Activated CD4-positive, alpha-beta T cell treated with anti-CD3 and anti-CD28 coated beads, Interleukin-2, amount 10 ng/mL, durations not matched to agents 7 days and 5 days (primary cell): ENCODE measurements at places on chromosomes 6 and 20. TPM values are rescaled to one million over a fixed set of nuclear protein-coding genes. Genes with fewer than 3 reads are reported as not detected.

GRCh38 chr6:109445382-109445781, 4.9 kb downstream of the SMPD2 start:
- peaks cover 45% of the 10 kb centered on the region for H3K4me1 ChIP-seq
- H3K4me3 ChIP-seq: no peak overlapping the region
- H3K27me3 ChIP-seq: no peaks in the 10 kb centered on the region
- H3K27ac ChIP-seq: no peak overlapping the region

DNA sequence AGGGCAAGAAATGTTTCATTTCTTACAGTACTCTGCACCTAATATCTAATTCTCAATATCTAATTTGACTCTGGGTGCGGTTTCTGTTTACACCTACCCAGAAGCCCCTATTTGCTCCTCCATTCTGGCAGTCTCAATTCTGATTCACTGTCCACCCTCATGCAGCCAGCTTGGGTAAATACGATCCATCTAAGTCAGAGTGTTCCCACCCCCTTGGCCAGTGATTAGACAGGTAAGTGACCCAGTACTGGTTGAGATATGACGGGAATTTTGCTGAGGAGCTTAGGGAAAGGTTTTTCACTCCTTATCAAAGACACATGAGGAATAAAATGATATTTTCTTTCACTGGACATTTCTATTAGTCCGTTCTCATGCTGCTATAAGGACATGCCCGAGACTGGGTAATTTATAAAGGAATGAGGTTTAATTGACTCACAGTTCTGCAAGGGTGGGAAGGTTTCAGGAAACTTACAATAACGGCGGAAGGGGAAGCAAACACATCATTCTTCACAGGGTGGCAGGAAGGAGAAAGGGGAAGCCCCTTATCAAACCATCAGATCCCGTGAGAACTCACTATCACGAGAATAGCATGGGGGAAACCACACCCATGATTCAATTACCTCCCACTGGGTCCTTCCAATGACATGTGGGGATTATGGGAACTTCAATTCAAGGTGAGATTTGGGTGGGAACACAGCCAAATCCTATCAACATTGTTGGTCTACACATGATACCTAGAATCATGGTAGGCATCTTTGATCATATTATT, 29.4 kb downstream of the GLO1 start:
- H3K4me1 ChIP-seq: peaks cover 30% of the 10 kb centered on the region
- H3K27ac ChIP-seq: no peak overlapping the region
- peaks cover 42% of the 10 kb centered on the region for H3K36me3 ChIP-seq
- peak; percentile 8 for DNase-seq
- H3K4me3 ChIP-seq: no peak overlapping the region
- no peaks in the 10 kb centered on the region for H3K27me3 ChIP-seq

- peaks cover 12% of the 10 kb centered on the region for H3K27me3 ChIP-seq
- H3K36me3 ChIP-seq: no peaks in the 10 kb centered on the region
- H3K4me3 ChIP-seq: no peak overlapping the region
- peaks cover 18% of the 10 kb centered on the region for H3K4me1 ChIP-seq
- no peak overlapping the region for H3K27ac ChIP-seq
These were observed 35.9 kb downstream of the SULF2 start for GRCh38 chr20:47749339-47749738.

DNA sequence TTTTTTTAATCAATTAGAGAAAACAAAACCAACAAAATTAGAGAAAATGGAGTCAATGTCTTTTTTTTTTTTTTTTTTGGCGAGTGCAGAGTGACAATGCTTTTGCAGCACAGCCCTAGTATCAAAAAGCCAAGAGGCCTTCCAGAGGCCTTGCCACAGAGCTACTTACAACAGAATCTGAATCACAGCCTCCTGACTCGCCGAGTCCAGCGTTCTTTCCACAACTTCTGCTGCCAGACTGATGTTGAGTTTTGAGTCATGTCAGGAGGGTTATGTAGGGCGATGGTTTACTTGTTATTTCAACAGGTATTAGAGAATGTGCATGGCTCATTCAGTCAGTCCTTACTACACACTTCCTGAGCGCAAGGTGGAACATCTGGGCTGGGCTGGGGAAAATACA, 88.6 kb downstream of the FNDC1 start:
- H3K4me1 ChIP-seq: no peaks in the 10 kb centered on the region
- DNase-seq: no peak
- H3K36me3 ChIP-seq: no peaks in the 10 kb centered on the region
- H3K27me3 ChIP-seq: peaks cover 2% of the 10 kb centered on the region

DNA sequence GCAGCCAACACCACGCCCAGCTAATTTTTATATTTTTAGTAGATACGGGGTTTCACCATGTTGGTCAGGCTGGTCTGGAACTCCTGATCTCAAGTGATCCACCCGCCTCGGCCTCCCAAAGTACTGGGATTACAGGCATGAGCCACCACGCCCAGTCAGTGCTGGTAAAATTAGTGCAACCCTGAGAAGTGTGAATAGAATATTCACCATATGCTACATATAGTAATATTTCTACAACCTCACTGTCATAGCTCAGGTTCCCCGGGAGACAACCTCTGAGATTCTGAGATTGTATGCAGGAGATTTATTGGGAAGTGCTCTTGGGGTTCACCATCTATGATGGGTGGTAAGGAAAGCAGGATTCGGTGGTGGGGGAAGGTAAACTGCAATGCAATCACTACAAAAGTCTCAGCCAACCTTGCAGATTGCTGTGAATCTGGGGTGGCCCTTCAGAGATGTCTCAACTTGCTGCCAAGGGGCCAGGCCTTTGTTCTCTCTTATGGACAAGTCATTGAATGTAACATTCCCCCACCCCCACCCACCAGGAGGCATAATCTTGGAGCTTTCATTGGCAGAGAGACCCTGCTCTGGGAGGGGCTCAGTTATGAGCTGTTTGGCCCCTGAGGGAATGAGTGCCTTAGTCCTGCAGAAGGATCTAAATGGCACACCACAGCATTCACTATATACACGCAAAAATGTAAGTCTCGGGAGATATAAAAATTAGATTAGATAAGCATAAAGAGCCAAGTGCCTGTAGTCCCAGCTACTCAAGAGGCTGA, 34.0 kb upstream of the SEC63 start:
- H3K4me3 ChIP-seq: no peak overlapping the region
- H3K27ac ChIP-seq: no peak overlapping the region
- H3K36me3 ChIP-seq: no peaks in the 10 kb centered on the region
- no peaks in the 10 kb centered on the region for H3K27me3 ChIP-seq
- H3K4me1 ChIP-seq: peaks cover 8% of the 10 kb centered on the region

DNA sequence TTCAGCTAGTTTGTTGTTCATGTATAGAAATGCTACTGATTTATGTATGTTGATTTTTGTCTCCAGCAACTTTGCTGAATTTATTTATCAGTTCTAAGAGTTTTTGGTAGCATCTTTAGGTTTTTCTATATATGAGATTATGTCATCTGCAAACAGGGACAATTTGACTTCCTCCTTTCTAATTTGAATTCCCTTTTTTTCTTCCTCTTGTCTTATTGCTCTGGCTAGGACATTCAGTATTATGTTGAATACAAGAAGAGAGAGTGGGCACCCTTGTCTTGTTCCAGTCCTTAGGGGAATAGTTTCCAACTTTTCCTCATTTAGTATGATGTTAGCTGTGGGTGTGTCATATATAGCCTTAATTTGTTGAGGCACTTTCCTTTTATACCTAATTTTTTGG, 58.2 kb downstream of the CDH26 start:
- no peak overlapping the region for H3K27ac ChIP-seq
- no peak overlapping the region for H3K4me3 ChIP-seq
- no peaks in the 10 kb centered on the region for H3K36me3 ChIP-seq
- DNase-seq: no peak
- peaks cover 20% of the 10 kb centered on the region for H3K27me3 ChIP-seq
- peaks cover 15% of the 10 kb centered on the region for H3K4me1 ChIP-seq

DNA sequence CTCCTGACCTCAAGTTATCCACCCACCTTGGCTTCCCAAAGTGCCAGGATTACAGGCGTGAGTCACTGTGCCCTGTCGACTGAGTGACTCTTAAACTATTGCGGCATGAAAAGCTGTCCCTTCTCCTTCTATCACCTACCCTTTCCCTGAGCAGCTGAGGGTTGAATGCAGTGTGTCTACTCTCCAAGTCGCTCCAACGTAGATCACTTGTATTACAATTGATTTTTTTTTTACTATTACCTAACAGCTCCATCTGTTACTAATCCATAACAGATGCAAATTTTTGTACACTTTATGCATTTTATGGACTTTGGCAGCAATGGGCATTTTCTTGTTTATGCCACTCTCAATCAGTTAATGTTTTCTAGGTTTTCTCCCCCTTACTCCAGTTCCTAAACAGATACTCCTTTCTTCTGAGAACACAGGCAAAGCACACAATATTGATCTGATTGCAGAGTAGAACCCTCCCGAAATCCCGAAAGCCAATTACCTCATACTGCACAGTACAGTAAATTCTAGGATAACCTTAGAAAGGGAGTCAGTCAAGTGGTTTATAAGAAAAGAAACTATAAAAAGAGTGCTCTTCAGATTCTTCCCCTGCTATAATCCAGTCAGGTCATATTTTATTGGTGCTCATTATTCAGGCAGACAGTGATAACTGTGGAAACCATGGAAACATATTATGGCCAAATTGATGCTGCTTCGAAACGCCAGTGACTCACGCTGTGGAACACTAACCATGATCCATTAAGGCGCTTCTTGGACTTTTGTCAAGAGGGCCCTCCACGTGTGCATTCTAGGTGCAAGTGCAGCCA, 273.0 kb downstream of the ADGB start:
- H3K4me1 ChIP-seq: peaks cover 6% of the 10 kb centered on the region
- DNase-seq: no peak
- no peak overlapping the region for H3K4me3 ChIP-seq
- no peaks in the 10 kb centered on the region for H3K36me3 ChIP-seq

GRCh38 chr20:40843251-40843650, 154.2 kb upstream of the MAFB start:
- H3K4me3 ChIP-seq: no peak overlapping the region
- H3K36me3 ChIP-seq: no peaks in the 10 kb centered on the region
- no peaks in the 10 kb centered on the region for H3K4me1 ChIP-seq
- H3K27me3 ChIP-seq: peaks cover 12% of the 10 kb centered on the region
- no peak overlapping the region for H3K27ac ChIP-seq

DNA sequence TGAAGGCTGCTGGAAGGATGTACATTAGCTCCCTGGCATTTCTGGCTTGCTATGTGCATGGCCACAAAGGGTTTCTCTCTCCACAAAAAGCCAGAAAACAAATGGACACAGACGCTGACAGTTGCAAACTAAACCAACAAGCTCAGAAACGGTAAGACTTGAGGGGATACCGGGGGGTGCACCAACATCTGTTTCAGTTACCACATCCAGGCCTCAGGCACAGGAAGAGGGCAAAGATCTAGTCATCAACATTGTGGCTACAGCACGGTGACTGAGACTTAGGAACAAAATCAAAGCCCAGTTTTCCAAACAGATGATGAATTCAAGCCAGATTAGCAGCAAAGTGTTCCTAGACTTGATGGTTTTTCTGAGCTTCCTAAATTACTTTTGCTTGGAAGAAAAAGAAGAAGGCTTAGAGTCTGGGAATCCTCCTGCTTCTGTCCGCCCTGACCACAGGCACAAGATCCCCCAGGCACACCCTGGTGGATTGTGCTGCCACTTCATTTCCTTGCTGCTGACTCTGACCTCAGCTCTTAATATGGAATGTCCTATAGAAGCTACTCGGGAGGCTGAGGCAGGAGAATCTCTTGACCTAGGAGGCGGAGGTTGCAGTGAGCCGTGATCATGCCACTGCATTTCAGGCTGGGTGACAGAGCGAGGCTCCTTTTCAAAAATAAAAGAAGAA, 54.2 kb upstream of the ADGRF1 start:
- no peak for DNase-seq
- H3K4me3 ChIP-seq: no peak overlapping the region
- H3K4me1 ChIP-seq: no peaks in the 10 kb centered on the region
- H3K36me3 ChIP-seq: no peaks in the 10 kb centered on the region
- H3K27ac ChIP-seq: no peak overlapping the region

DNA sequence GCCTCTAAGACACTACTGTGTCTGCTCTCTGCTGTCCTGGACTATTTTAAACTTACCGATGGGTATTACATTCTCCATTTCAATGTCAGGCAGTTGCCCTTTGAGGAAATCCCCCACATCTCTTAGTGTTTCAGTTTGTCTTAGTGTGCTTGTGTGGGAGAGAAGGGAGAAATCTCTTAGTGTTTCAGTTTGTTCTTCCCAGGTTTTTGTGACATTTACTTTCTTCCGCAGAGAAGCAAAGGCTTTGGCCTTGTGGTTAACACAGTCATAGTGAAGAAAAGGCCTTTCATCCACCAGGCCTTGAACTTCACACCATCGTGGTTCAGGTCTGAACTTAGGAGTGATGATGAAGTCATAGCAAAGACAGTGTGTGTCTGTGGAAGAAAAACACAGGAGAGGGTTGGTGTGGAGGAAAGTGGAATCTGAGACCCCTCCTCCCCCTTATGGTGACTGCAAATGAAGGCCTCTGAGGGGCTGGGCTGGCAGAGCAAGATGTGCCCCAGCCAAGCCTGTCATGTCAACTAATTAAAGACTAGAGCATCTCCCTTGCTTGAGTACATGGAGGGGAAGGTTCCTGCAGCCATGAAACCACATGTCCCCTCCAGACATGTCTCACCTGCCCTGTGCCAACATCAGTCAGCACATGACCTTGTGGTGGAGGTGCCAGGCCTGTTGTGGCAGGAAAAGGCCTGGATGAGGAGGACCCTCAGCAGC, 23.9 kb downstream of the RAET1L start:
- H3K27ac ChIP-seq: peak overlapping the region; percentile 28
- peak; percentile 36 for DNase-seq
- H3K36me3 ChIP-seq: peaks cover 3% of the 10 kb centered on the region

DNA sequence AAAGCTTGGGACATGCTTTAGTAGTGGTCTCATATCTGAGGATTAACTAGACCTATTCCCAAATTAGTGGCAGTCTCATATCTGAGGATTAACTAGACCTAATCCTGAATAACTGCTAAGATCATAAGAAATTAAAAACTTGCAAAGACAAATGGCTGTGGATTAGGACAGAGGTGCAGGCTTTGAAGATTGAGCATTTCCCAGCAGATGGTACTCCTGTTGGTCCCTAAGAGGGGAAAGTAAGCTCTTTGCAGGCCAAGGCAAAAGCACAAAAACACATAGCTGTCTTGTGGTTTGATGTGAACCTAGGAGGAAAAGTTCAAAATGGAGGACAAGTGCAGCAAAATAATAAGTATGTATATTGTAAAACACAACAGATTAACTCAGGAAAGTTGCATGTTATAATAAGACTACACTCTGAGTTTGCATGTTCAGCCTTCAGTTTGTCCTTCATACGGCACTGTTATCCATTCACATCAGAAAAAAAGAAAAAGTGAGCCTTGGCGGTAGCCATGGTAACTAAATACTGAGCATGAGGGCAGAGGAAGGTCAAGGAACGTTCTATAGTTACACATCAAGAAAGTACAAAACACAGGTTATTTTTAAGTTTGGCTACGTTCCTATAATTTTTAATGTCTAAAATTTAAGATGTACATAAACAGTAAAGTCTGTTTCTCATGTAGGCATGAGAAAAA, 62.8 kb downstream of the FILIP1 start:
- no peak for DNase-seq
- H3K4me3 ChIP-seq: no peak overlapping the region
- H3K27me3 ChIP-seq: peaks cover 1% of the 10 kb centered on the region
- H3K4me1 ChIP-seq: no peaks in the 10 kb centered on the region
- no peak overlapping the region for H3K27ac ChIP-seq
- H3K36me3 ChIP-seq: no peaks in the 10 kb centered on the region

The ADIG gene
- not detected for total RNA-seq

The PRRC2A gene
- 246 TPM for total RNA-seq

The CLPSL2 gene
- not detected for total RNA-seq

The VTA1 gene
- total RNA-seq: 53.6 TPM

The WFDC12 gene
- not detected for total RNA-seq
